ENCODE measurements at places on chromosomes 1 and 21. TPM values are rescaled to one million over a fixed set of nuclear protein-coding genes. Genes with fewer than 3 reads are reported as not detected.

IL10 gene
- 0.18 TPM for total RNA-seq

DNA sequence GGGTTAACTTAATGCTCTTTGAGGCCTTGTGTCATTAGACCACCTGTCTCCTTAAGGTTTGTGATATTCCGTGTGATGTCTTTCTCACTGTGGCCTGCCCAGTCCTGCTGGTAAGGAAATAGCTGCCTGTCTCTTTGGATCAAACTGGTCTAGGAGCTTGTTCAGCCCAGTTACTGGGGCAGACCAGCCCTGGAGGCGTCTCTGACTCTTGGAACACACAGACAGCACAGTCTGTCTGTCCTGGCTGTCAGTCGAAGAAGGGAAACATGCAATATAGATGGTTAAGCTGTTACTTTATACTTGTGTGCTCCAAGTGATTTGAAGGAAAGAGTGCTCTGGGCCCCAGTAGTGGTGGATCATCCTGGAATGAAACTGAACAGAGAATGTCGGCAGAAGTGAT lies 20.4 kb downstream of the PBX1 start:
- no peak for DNase-seq

DNA sequence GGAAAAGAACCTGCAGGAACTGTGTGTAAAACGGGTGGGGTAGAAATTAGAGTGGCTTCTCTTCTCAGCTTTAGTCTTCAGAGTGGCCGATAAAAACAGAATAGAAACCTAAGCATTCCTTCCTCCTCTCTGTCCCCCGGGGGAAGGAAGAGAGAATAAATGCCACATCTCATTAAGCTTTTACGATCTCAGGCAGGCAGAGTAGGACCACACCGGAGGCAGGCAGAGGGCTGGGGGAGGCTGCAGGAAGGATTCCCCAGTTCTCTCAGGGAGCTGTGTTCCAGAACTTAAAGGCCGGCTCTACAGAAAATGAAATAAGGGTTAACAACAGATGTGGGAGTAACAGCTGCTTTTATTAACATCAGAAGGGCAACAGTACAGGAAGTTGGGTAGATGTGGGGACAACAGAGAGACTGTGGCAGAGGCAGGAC lies 24.5 kb upstream of the MEF2D start:
- DNase-seq = no peak

GRCh38 chr1:111192074-111192473 lies 8.4 kb downstream of the DENND2D start:
- DNase-seq = no peak

DISC1 gene
- total RNA-seq = 1.8 TPM

DNA sequence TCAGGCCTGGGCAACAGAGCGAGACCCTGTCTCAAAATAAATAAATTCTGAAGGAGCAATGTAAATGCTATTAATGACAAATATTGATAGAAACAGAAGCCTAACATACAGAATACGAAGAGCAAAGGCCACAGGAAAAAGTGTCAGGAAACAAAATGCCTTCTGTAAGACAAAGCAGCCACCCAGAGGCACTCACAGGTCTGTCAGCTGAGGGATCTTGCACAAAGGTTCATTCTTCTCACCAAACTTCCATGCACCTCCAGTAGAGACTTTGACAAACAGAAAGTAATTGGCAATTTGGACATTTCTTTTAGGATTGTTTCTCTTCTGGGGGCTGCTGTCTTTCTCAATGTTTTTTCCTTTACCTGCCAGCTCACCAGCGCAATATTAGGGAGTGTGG lies 1.2 kb upstream of the ALDH9A1 start:
- no peak for DNase-seq

GRCh38 chr1:31830065-31830464 lies 14.2 kb upstream of the SPOCD1 start:
- peak; percentile 38 for DNase-seq

CLEC20A gene
- not detected for total RNA-seq

- DNase-seq = peak; percentile 85
Measured at GRCh38 chr1:52677076-52677806, 20.9 kb downstream of the COA7 start.

- DNase-seq = no peak
Measured at GRCh38 chr1:67674260-67675011, 10.6 kb upstream of the GADD45A start.

GRCh38 chr1:185450917-185451316 lies 133.9 kb upstream of the IVNS1ABP start:
- no peak for DNase-seq

EPHA10 gene
- total RNA-seq = 0.03 TPM

OR2L2 gene
- total RNA-seq = 0.05 TPM

AMPD1 gene
- not detected for total RNA-seq

DNA sequence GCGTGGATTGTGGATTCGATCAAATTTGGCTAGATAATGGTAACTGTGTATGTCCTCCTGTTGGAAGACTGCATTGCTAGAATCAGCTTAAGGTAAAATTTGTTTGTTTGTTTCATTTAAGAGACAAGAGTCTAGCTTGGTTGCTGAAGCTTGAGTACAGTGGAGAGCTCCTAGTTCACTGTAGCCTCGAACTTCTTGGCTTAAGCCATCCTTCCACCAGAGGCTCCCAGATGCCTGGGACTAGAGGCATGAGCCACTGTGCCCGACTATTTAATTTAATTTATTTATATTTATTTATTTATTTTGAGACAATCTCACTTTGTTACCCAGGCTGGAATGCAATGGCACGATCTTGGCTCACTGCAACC lies 1.5 kb downstream of the PHACTR4 start:
- no peak for DNase-seq

CDCA8 gene
- 0.55 TPM for total RNA-seq

DNA sequence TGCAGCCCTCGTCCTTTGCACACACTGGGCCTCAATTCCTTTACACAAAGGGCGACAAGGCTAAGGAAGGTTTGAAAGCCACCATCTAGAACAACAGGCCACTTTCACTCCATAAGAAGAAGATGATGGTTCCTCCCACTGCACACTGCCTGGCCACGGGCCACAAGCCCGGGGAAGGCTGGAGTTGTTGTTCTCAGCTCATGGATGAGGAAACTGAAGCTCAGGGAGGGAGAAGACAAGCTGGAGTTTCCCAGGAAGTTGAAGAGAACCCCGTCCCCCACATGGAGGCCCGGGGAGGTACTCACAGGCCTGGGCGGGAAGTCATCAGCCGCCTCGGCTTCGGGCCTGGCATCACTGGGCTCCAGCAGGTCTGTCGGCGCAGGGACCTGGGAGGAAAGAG lies 24.6 kb upstream of the DDOST start:
- DNase-seq = no peak

DNA sequence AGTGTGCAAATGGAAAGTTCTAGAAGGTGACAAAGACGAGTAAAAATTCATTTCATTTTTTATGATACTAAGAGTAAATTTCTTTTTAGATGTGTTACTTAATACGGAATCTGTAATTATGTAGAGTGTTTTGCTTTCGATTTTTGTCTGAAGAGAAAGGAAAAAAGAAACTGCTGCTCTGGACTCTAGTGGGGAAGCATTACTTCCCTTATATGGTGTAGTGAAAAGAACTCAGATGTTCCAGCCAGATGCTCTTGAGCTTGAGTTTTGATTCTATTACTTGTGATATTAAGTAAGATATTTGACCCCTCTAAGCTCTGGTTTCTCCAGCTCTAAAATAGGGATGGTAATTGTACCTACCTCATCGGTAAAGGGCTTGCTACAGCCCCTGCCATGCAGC lies 12.2 kb upstream of the GPR161 start:
- DNase-seq = no peak

SNX7 gene
- total RNA-seq = 8.3 TPM

DNA sequence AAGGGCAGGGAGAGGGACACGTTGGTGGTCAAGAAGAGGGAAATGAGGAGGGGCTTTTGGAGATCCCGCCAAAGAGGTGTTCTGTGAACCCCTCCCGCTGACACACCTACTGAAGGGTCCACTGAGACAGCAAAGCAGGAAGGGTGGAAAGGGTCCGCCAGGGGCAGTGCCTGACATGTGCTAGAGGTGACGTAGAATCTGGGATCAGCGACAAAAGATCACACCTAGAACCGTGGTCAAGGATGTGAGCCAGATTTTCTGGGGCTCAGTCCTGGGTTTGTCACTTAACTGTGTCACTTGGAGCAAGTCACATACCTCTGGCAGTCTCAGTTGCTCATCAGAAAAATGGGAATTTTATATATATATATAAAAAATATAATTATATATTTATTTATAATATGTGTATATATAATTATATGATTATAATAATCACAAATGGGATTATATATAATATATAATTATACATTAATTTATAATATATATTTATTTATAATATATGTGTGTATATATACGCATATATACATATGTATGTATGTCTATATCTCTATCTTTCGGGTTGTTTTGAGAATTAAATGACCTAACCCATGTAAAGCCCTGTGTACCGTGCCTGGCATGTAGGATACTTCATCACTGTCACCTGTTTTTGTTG lies 35.0 kb upstream of the ATP5PO start:
- DNase-seq = no peak

IL10RB gene
- total RNA-seq = 12.3 TPM

- DNase-seq = no peak
Measured at GRCh38 chr1:235943581-235944114, 76.9 kb upstream of the LYST start.

DNA sequence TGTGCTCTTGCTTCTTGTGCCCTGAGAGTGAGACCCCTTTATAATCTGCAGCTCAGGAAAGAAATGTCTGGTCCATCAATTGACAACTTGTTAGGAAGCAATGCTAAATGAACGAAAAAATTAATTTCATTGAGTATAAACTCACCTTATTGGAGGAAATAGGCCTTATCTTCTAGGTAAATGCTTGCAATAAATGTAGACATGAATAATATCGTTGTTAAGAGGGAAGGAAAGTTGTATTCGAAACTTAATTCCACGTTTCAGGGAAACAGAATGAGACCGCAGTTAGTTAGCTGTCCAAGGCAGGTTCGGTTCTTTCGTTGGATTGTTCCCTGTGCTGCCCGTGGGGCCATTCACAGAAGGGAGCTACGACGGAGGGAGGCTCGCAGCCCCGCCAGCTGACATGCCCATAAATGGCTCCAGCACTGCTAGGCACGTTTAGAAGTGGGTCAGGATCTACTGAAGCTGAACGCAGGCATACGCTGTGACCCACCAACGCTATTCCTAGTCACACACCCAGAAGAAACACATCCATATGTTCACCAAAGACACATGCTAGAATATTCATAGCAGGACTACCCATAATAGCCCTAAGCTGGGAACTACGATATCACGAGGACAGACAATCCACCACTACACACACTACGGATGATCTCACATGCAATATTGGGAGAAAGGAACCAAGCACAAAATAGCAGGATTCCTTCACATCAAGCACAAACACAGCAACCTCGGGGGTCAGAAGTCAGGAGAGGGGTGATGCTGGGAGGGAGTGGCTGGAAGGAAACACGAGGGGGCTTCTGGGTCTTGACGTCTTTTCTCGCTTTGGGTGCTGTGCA lies 56.2 kb upstream of the LBR start:
- DNase-seq = no peak

- no peak for DNase-seq
Measured at GRCh38 chr1:30117685-30118084, 605.7 kb downstream of the MATN1 start.

DNA sequence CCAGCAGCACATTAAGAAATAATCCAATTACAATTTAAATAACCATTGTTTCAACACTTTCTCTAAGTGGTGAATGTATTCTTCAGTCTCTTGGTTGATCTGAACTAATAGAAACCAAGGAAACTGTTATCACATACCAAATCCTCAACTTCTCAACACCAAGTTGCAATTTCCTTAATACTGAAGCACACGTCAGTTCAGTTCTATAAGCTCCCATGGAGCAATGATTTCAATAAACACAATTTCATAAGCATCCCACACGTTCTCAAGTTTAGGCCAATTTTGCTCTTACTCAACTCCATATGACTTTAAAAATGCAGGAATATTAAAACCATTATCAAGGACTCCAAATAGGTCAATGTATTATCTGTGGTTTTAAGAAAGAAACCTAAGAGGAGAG lies 5.8 kb upstream of the ERG start:
- DNase-seq = no peak
